ENCODE measurements at places on chromosomes 6 and 20.

DNA sequence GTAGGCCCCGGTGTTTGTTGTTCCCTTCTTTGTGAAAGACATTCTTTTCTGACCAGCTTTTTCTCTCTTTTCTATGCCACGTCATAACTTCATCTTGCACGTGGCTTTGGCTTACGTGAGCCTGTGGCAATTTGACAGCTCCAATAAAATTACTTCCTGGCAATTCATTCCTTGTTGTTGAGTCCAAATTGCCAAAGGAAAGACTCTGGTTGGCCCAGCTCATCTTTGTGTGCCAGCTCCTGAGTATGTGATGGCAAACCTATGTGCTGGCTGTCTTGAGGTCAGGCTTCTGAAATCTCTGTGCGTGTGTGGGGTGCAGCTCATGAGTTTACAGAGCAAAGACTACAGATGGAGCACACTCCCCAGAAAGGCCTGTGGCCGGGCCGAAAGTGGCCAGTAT lies 272.5 kb upstream of the SGK1 start:
- DNase-seq, result no peak

GRCh38 chr20:1001911-1002681 lies at the start of gene RSPO4:
RSPO4 (minus strand) TSS chr20:1002311; CDS start chr20:1002164, 147 bp downstream.
- no peak for DNase-seq

- DNase-seq, result no peak
Measured at GRCh38 chr20:24918579-24919566, 30.2 kb upstream of the CST7 start.

- no peak for DNase-seq
Measured at GRCh38 chr6:136921381-136921935, 643 bp upstream of the SLC35D3 start.

DNA sequence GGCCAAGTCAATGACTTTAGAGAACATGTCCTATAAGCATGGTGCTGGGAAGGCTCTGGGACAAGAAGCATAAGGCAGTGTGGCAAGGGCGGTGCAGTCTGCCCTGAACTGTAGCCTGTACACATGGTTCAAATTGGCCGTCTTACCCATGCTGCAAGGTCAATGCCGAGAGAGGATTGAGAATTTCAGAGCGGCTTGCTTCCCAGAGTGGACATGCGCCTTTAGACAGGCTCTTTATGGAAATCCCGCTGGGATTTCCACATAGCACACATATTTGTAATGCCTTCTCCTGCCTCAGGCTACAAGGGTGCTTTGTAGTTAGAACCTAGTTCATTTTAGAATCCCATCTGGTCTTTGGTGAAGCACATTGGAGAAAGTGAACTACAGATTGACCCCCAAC lies 36.1 kb upstream of the CEP162 start:
- DNase-seq, result no peak

- no peak for DNase-seq
Measured at GRCh38 chr20:25059866-25060465, 2.0 kb upstream of the ACSS1 start.

GRCh38 chr20:39291301-39291700 lies 329.2 kb downstream of the DHX35 start:
- no peak for DNase-seq

GRCh38 chr6:16337295-16337975 lies 99.0 kb downstream of the GMPR start:
- peak; percentile 75 for DNase-seq

- no peak for DNase-seq
Measured at GRCh38 chr20:29079769-29080690, 2177.4 kb upstream of the DEFB115 start.

DNA sequence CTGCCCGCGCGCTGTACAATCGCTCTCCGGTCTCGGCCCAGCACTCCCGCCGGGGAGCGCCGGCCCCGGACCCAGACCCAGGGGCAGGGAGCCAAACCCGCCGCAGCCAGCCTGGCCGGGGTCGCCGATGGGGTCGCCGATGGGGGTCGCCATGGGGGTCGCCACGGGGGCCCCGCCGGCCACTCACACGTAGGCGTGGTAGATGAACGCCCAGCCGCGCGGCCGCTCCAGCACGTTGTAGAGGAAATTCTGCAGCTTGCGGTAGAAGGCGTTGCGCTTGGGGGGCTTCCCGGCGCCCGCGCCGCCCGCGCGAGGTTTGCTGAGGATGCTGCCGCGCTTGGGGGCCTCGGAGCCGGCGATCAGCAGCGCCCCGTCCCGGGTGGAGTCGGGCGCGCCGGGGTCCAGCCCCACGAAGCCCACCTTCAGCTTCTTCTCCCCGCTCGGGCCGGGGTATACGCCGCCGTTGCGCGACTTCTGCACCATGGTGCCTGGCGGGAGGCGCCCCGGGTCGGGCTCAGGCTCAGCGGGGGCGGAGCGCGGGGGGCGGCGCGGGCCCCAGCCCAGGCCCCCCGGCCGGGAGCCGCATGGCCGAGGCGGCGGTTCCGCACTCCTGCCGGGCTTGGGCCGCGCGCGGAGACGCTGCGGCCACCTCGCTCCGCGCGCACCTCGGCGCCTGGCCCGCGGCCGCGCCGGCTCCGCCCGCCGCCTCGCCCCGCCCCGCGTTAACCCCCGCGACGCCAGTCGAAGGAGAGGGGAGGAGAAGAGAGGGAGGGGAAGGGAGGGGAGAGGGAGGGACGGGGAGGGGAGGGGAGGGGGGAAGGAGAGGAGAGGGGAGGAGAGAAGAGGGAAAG lies at the start of gene KCNQ2:
Gene KCNQ2 (minus strand): TSS at position 675 of the 851 bp plus-strand sequence. CDS start 192 bp downstream, at position 483.
- no peak for DNase-seq

DNA sequence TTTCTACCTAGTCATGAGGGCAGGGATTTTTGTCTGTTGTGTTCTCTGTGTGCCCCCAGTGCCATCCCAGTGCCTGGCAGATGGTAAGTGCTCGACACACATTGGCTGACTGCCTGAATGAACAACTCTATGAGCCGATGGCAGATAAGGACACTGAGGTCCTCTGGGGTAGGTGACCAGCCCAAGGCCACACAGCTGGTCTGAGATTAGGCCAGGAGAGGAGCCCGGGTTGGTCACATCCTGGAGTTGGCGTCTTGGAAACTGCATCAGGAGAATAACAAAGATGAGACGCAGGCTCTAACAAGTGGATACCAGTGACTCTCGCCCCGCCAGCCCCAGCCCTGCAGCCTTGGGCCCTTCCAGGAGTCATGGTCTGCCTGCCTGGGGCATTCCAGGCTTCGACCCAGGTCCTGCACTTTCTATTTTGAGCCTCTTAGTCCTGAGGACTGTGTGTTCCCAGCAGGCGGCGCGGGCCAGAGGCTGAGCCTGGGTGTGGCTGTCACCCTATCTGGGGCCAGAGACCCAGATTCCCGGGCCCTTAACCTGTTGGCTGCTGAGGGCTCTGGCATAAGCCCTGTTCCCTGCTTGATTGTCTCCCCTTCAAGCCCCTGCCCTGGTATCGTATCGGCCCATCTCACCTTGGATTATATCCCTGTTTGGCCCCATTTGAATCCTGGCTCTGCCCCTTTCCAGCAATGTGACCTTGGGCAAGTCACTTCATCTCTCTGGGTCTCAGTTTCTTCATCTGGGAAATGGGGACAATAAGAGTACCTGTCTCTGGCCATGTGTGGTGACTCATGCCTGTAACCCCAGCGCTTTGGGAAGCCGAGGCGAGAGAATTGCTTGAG lies 88.3 kb downstream of the CEBPB start:
- no peak for DNase-seq

DNA sequence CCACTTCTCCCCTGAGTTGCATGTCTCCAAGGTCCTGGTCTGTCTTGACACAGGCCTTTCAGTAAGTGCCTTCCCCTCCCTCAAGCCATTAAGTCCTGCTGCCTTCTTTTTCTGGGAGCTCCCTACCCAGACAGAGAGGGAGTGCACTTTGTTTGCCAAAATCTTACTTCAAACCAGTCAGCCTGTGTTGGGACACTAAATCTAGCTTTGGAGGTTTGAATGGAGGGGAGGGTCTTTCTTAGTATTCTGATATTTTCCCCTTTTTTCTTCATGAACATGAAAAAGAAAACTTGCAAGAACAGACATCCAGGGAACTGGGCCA lies 170.7 kb upstream of the PMEPA1 start:
- no peak for DNase-seq

- DNase-seq, result no peak
Measured at GRCh38 chr20:1526310-1526709, 31.2 kb downstream of the SIRPD start.

- no peak for DNase-seq
Measured at GRCh38 chr6:122063076-122063475, 336.4 kb upstream of the HSF2 start.

DNA sequence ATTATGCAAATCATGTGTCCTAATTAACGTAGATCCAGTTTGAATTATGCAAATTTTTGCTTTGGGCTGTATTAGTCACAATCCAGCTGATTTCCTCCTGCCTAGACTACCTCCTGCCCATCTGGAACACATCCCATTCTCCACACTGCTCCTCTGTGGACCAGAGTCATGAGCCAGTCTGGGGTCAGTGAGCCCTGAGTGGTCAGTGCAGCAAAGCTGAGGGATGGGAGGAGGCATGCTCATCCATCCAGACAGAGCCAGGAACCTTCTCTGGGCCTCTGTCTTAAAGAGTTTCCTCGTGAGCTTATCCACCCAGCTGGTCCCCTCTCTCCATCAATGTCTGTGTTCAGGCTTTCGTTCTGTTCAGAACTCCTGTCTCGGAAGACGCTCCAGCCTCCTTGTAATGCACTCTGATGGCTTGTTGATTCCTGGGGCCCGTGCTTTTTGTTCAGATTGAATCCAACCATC lies 747.8 kb downstream of the PTPRT start:
- DNase-seq, result no peak

DNA sequence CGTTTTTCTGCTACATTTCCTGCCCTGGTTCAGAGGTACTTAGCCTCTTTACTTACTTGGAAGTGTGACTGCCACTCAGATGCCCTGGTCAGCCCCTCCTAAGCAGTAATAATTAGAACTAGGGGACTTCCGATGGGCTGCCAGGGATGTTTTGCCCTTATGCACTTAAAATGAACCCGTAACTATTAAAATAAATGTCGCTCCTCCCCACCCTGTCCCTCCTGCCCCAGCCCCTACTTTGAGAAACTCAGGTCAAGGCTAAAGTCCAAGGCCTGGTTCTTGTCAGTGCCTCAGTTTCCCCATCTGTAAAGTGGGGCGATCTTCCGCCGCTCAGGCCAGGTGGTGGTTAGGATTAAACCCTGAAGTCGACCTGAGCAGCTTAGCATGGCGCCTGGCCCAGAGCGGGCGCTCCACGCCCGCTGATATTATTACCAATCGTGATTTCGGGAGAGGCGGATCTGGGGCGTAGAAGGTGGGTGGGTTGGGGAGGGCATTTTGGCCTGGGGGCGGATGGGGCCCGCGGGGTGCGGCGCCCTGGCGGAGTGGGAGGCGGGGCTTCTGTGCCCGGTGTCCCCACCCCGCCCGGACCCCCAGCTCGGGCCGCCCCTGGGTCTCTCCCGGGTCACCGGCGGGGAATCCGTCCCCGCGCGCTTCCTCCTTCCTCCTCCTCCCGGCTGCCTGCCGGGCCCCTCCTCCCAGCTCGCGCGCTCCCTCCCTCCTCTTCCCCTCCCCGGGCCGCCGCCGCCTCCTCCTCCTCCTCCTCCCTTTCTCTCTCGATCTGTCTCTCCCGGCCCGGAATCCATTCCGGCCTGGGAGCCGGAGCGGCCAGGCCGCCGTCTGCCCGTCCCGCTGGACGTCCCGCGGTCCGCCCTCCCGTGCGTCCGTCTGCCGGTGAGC lies at the start of gene SRC:
Gene SRC (plus strand): TSS at position 802 of the 897 bp plus-strand sequence. CDS start 38,014 bp downstream, outside the sequence.
- peak; percentile 15 for DNase-seq

DNA sequence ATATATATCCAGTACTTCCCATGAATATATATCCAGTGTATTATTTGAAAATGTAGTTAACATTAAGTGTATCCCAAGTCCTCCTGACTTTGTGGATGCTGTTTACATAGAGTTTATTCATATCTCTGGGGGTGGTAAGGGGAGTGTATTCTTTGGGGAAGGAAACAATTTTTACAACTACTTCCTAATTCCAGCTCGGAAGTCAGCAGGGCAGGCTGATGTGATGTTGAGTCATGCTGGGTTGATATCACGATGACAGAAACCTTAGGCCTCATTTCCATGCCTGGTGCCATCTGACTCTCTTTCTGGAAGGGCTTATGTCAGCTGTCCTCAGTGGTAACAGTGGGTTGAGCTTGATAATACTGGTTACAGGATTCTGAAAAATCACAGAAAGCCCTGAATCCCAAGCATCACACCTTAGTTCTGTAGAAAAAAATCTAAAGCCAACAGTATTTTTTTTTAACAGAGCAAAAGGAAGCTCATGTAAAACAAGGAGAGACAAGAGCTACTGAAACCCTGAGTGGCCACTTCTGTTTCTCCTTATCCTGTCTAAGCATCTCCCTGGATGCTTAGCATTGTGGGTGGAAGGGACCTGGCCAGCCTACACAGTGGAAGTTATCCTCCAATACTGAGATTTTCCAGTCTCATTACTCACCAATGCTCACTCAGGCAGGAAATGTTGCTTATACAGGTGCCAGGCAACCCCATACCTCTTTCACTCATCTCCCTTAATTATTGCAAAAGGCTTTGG lies 75.2 kb upstream of the IYD start:
- DNase-seq, result no peak

DNA sequence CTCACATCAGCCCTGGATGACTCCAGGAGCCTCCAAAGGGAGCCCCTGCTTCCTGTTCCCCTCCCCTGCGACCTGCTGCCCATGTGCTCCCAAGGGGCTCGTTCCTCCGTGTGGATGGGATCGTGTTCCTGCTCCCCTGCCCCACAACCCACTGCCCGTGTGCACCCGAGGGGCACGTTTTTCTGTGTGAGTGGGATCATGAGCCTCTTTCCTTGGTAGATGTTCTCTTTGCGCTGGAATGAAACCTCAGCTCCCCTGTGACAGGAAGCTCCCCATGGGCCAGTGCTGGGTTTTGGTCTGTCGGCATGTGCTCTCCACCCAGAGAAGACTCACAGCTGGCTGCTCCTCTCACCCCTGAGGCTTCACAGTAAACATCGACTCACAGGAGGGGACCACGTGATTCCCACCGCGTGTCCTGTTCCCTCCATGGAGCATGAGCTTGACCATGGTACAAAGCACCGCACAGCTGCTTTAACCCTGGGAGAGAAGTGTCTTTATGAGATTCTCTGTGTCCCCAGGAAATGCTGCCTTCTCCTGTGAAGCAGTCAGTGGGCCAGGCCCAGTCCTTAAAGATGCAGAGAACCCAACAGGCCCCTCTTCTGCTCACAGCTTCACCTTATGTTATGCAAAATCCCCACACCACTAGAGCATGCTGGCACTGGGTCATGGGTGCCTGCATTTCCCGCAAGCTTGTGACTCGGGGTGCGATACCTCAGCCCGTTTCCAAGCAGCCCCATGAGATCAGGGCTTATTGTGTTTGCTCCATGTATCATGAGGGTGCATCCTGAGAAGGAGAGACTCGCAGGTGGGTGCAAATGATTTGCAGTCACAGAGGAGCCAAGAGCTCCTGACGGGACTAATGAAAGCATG lies 215.1 kb downstream of the ERMARD start:
- no peak for DNase-seq

GRCh38 chr6:66553441-66553840 lies 846.4 kb upstream of the EYS start:
- DNase-seq, result no peak
